ENCODE measurements at places on chromosomes 1 and 21. TPM values are rescaled to one million over a fixed set of nuclear protein-coding genes. Genes with fewer than 3 reads are reported as not detected.

RHOU gene
- 7.7 TPM for total RNA-seq

- DNase-seq, result no peak
- H3K4me1 ChIP-seq, result no peaks in the 10 kb centered on the region
- H3K27ac ChIP-seq, result no peak overlapping the region
- H3K36me3 ChIP-seq, result peaks cover 8% of the 10 kb centered on the region
These were observed 17.8 kb upstream of the PGM1 start for GRCh38 chr1:63575340-63575826.

PALMD gene
- total RNA-seq, result not detected

- H3K27ac ChIP-seq, result no peak overlapping the region
- H3K27me3 ChIP-seq, result peaks cover 2% of the 10 kb centered on the region
- DNase-seq, result no peak
- H3K4me1 ChIP-seq, result peaks cover 6% of the 10 kb centered on the region
These were observed 21.1 kb downstream of the CACNA1E start for GRCh38 chr1:181504399-181504842.

- no peak overlapping the region for H3K4me3 ChIP-seq
- no peak overlapping the region for H3K27ac ChIP-seq
- no peaks in the 10 kb centered on the region for H3K27me3 ChIP-seq
- peaks cover 26% of the 10 kb centered on the region for H3K36me3 ChIP-seq
- peaks cover 1% of the 10 kb centered on the region for H3K4me1 ChIP-seq
- no peak for DNase-seq
These were observed 210.9 kb downstream of the LTN1 start for GRCh38 chr21:28781602-28782276.

All from activated naive CD8-positive, alpha-beta T cell treated with anti-CD3 and anti-CD28 coated beads, Interleukin-2, amount 10 ng/mL, durations not matched to agents 7 days and 5 days (primary cell).